ENCODE measurements at places on chromosomes 7 and 10.
A peak's percentile ranks its signal among the peaks of the same experiment; 100 is the strongest.

GRCh38 chr7:131633342-131633843, 77.0 kb upstream of the PODXL start:
- DNase-seq: no peak

DNA sequence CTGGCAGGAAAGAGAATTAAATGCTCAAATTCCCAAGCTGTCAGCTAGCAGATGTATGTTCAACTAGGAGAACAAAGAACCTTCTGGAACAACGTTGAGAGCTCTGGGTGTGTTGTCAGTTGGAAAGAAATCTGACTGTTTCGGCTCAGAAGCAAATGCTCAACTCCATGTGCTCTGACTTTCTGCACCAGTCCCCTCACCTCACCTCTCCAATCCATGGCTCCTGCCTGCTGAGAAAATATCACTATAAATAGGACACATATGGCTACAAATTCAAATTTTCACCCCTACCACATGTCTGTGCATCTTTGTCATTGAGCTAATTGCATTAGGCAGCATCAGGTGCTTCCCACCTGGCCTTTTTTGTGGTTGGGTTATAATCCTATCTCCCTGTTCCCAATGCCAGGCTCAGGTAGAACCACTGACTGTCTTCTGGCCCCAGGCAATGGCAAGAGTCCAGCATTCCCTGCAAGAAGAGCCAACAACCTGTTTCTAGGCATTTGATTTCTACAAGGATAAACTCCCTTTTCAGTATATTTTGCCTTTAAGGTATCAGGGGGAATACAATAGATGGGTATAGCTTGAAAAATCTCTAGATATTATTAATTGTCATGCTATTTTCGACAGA, 142.6 kb upstream of the LSM8 start:
- DNase-seq: no peak

GRCh38 chr7:45183711-45184210, 26.2 kb downstream of the RAMP3 start:
- DNase-seq: no peak

DNA sequence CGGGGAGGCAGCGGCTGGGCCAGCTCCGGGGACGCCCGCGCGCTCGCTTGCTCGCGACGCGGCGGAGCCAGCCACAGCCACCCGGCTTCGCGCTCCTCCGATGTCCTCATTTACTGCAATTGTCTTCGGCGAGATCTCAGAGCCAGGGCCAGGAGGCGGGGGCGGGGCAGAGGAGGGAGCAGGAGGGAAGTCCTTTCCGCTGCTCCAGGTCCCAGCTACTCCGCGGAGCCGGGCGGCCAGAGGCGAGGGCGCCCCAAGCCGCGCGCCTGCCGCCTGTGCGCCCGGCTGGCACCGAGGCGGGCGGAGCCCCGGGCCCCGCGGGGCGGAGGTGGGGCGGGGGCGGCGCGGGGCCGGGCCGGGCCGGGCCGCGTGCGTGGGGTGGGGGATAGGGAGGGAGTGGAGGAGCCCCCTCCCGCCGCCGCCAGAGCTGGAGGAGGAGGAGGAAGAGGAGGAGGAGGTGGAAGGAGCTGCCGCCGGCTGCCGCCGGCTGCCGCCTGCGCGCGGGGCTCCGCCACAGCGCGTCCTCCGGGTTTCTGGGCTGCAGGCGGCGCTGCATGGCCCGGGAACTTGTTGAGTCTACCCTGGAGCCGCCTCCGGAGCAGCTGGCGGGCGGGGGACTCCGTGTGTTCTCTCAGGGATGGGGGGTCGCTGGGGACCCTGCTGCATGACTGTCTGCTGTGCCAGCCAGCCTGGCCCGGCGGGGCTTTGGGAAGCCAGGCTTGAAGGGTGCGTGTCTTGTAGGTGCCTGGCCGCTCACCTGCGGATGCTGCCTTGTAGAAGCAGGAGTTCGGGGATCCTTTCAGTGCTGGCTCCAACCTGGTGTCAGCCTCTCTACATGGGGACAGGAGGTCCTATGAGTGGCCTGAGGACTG, at the start of gene INSYN2A:
Gene INSYN2A, minus strand, starts transcription at position 310 of the 872 bp plus-strand sequence. CDS start 20,196 bp downstream, outside the sequence.
- no peak for DNase-seq

DNA sequence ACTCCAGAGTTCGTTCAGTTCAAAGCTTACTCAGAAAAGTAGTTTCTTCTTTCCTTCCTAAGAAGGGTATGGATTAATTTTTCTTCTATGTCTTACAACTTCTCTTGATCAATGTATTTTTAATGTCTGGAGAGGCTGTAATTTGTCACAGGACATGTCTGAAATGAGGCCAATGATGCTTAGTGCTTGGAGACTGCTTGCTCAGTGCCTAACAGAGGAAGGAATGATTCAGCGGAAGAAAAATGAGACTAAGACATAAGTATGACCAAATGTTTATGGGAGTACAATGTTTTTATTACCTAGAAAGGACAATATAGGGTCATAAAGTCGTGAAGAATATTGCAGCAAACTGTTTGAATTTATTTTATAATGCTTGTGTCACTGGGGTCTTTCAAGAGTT, 43.3 kb downstream of the GPR37 start:
- DNase-seq: no peak

DNA sequence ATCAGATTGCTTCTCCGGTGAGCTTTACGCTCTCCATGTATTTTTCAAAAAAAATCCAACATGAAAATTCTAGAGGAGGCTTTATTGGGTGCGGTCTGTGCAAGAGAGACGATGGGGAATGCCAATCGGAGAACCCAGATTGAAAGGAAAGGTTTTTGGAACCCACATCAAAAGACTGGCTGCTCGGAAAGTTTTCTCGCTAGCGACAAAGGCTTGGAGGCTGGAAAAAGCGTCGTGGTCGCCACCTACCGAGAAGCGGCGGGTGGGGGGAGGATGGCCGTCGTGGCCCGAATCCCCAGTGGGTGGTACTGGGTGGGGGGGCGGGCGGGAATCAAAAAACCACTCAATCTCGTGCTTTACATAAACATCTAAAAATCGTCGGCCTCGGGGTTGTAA, 1.1 kb upstream of the GTF2I start:
- DNase-seq: peak; percentile 33

DNA sequence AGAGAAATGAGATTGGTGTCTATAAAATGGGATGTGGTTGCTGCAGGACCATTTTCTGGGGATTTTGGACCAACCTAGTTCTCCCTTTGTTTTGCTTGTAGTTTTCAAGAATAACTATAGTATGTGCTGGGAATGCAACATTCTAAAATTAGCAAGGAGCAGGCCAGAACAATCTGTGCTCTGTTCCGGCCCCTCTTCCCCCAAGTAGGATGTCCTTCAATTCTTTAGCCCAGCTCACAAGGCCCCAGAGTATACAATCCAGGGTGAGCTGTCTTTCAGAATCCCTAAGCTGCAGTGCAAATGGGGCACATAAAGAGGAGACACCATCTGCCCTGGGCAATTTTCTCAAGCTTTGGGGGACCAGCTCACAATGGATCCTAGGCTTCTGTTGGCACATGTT, 809.1 kb downstream of the TNS3 start:
- no peak for DNase-seq

DNA sequence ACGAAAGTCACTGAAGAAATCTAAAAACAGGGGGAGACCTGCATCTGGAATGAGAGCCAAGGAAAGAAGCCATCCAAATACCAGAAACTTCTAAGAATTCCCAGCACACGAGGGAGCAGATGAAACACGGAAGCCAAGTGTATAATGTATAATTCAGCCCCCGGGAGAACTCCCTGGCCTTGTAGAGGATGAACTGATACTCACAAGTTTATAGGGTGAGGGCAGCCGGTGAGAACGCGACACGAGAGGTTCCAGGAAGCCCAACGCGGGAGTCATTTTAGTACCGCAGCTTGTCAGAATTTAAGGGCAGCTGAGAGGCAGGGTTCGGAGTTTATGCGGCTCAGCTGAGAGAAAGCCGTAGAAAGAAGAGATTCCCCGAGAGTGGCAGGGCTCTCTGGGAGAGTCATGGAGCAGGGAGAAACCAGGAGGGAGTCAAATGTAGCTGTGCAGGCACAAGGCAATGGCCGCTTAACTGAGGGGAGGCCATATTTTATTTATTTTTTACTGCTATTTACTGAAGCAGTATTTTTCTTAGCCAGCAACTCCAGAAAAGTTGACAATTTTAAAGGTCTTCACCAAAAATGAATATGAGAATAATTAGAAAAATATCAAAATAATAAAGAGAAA, 164.0 kb downstream of the NPSR1 start:
- no peak for DNase-seq

DNA sequence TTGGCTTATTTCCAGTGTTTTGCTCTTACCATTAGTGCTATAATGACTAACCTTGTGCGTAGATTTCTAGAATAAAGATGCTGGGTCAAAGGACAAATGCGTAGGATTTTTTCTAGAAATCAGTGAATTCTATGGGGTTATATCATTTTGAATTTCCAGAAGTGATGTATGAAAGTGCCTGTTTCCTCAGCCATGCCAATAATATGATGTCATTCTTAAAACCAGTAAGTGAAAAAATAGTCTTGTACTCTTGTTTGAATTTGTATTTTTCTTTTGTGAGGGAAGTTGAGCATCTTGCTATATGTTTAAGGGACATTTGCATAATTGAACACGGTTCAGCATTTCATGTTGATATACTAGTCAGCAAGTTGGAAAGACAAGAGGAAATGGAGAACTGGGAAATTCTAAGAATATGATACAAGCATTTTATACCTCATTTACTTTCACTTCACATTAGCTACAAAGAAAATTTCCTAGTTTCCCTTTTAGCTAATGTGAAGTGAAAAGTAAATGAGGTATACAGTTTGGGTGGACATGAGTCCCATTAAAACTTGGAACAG, 3.8 kb upstream of the DNAH11 start:
- DNase-seq: no peak

DNA sequence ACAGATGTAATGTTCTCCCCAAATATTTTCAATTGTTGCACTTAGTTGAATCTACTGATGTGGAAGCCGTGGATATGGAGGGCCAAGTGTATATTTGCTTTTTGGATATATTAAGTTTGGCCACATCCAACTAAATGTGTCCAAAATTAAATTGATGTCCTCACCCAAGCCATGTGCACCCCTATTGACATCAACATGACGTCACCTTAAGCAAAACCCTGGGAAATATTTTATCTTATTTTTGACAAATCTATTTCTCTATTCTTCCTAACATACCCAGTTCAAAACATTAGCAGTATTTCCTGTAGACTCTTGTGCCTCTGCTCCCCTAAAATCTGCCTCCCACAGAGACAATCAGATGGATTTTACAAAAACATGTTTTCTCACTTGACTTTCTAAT, 652.5 kb downstream of the PCDH15 start:
- DNase-seq: no peak

DNA sequence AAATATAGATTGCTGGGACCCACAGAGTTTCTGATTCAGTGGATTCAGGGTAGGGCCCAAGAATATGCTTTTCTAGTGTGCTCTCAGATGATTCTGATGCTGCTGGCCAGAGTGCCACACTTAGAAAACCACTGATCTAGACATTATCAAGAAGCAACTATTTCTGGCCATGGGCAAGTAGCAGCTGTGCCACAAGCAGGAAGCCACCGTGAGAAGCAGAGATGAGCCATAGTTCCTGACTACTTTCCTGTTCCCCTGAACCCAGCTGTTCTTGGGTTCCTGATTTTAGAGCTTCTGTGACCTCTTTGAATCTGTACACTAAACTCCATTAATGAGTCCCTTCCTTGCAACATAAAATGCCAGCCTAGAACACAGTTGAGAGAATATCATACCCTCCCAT, 38.1 kb upstream of the PIK3AP1 start:
- no peak for DNase-seq

GRCh38 chr7:16419859-16420258, 1.5 kb downstream of the CRPPA start:
- no peak for DNase-seq

GRCh38 chr10:17737027-17737965, 14.7 kb upstream of the TMEM236 start:
- DNase-seq: no peak

- no peak for DNase-seq
These were observed 117.4 kb upstream of the POM121L12 start for GRCh38 chr7:52917982-52918578.

DNA sequence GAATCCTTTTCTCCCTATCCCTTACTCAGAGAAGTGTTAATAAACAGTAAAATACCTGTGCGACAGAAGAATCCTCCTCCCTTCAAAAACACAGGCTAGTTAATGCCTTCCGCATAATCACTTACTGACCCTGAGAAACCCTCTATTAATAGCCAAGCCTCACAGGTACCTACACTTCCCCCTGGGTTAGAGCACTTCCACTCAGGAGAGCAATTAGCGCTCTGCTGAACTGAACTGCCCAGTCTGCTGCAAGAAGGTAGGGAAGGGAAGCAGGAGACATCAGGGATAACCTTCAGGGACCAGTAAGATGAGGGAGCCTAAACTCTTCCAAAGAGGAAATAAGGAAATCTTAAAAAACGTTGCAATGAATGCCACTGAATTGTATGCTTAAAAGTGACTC, 39.6 kb downstream of the KIAA1549 start:
- no peak for DNase-seq

DNA sequence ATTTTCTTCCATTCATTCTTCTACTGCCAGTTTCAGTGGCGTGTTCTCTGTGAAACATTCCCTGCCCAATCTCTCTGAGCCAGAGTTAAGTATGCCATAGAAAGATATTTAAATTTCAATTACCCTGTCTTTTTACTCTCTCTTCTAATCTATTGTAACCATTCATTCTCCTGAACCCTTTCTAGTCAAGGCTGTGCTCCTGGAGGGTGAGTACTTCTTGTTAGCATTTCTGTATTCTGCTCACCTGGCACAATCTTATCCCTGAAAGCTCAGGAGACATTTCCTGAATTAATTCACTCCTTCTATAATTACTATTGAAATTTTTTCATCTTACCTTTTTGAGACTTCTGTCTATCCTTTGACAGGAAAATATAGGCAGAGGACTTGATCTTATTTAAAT, 271.7 kb downstream of the HGF start:
- DNase-seq: no peak

DNA sequence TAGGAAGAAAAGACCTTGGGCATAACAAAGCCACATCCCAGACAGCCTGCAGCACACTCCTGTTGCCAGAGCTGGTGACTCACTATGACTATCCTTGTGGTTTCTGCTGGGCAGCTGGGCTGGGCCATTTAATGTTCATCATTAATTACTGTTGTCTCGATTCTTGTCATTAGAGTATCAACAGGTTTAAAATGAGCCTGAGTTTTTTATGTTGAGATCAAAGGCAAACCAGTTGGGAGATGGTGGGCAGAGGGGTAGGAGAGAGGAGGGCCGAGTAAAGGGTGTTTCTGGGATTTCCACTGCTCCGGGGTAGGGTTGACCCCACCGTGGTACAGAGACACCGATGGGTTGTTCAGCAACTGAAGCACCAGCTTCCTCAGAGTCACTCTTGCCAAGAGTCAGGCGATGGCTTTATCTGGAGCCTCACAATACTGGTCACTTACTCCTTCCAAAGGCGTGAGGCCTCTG, 128.7 kb upstream of the LYZL1 start:
- no peak for DNase-seq

- DNase-seq: no peak
These were observed 22.6 kb upstream of the PSAP start for GRCh38 chr10:71873582-71874211.

- peak; percentile 12 for DNase-seq
These were observed 69.8 kb upstream of the BAIAP2L1 start for GRCh38 chr7:98470485-98471240.

DNA sequence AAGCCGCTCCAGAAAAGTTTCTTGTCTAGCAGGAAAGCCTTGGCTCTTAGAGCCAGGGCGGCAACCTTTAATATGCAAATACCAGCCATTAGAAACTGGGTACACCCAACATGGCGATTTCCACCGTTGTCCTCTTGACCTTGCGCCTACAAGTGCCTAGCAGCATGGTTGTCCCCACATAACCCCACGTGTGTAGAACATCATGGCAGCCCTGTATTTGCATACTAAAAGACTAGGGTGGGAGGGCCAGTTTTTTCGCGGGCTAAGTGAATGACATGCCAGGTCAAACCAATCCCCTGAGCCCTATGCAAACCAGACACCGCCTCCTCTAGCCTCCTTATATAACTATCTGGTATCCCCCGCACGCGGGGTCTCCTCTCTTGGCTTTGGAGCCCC, 58.4 kb upstream of the FZD8 start:
- no peak for DNase-seq

All from stimulated activated CD4-positive, alpha-beta T cell treated with anti-CD3 and anti-CD28 coated beads, Interleukin-15, amount 100 ng/mL, for 1 hour (primary cell).